Upper lobe of left lung (tissue), 6 donors: ENCODE measurements at places on chromosomes 11 and 22.

GRCh38 chr11:75902631-75903030 is 87.6 kb downstream of the UVRAG start:
- H3K27ac ChIP-seq = no peak overlapping the region
- H3K4me3 ChIP-seq = no peak overlapping the region
- H3K27me3 ChIP-seq = no peaks in the 10 kb centered on the region
- no peaks in the 10 kb centered on the region for H3K36me3 ChIP-seq

DNA sequence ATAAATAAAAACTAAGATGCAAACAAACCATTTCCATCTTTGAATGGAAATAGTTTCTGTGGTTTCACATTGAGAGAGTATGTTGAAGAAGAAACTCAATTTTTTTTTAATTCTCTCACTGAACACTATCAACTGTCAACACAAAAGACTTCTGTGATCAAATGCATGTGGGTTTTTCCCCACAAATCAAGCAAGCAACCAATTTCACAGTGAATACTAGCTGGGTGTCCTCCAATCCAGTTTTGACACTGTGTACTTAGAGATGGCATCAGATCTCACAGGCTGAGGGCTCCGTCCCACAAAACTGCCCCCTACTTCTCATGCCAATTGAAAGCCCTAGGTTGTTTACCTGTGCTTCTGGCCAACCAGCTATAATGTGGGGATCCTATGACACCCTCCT is 34.5 kb downstream of the CTSC start:
- no peak for DNase-seq
- no peaks in the 10 kb centered on the region for H3K27me3 ChIP-seq
- peaks cover 19% of the 10 kb centered on the region for H3K4me1 ChIP-seq
- H3K36me3 ChIP-seq = peaks cover 6% of the 10 kb centered on the region
- no peak overlapping the region for H3K4me3 ChIP-seq
- H3K27ac ChIP-seq = no peak overlapping the region

DNA sequence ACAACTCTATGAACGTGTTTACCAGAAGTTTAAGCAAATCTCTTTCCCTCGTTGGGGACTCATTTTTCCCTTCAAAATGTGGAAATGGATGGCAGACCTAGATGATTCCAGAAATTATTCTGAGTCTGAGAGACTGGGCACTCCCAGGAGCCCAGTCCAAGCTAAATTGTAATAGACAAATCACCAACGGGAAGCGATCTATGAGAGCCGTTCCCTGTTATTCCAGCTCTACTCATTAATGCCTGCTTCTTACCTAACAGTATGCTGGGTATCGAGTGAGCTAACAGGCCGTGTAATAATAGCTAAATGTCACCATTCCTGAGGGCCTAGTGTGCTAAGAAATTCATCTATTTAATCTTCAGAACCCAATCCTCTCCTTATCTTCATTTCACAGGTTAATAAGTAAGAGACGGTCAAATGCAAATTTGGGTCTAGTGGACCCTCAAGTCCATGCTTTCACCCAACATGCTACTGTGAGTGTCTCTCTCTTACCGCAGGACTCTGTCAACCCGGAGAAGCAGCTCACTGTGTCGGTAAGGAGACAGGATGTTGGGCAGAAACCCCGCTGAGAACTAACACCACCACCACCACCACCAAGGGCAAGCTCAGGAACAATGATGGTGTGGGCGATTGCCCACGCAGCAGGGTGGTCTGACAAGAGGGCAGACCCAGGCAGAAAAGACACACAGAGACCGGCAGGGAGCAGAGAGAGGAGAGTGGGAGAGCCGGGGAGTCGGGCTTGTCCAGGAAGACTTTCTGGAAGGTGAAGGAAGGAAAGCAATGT is 57.1 kb upstream of the TIMP3 start:
- no peaks in the 10 kb centered on the region for H3K27me3 ChIP-seq
- H3K36me3 ChIP-seq = no peaks in the 10 kb centered on the region
- H3K4me1 ChIP-seq = peaks cover 14% of the 10 kb centered on the region
- H3K4me3 ChIP-seq = no peak overlapping the region
- H3K27ac ChIP-seq = no peak overlapping the region
- no peak for DNase-seq

DNA sequence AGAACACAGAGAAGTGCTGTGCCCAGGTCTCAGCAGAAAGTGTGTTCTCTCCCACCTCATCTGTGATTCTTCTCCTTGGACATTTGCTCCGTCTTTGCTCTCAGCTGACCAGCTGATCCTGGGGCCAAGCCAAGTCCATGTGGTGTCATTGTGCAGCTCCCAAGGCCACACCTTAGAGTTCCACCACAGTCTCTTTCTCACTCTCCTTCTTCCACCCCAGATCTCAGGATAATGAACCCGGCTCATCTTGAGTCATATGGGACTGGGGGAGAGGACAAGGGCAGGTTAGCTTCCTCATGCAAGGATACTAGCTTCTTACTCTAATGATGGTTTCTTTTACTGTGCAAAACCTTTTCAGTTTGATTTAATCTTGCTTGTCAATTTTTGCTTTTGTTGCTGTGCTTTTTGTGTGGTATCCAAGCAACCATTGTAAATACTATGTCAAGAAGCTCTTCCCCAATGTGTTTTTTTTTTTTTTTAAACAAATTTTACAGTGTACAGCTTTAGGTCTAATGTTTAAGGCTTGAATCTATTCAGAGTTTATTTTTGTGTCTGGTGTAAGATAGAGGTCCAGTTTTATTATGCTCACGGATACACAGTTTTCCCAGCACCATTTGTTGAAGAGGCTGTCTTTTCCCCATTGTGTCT is 75.0 kb upstream of the OR4B1 start:
- no peak for DNase-seq
- peaks cover 39% of the 10 kb centered on the region for H3K36me3 ChIP-seq
- H3K4me3 ChIP-seq = no peak overlapping the region
- no peaks in the 10 kb centered on the region for H3K4me1 ChIP-seq
- no peaks in the 10 kb centered on the region for H3K27me3 ChIP-seq
- no peak overlapping the region for H3K27ac ChIP-seq

- no peaks in the 10 kb centered on the region for H3K36me3 ChIP-seq
- H3K27me3 ChIP-seq = no peaks in the 10 kb centered on the region
- no peak overlapping the region for H3K4me3 ChIP-seq
- H3K27ac ChIP-seq = no peak overlapping the region
- no peak for DNase-seq
These were observed 67.9 kb downstream of the ENTHD1 start for GRCh38 chr22:39825661-39826102.

- H3K4me3 ChIP-seq = no peak overlapping the region
- no peak for DNase-seq
- H3K27ac ChIP-seq = no peak overlapping the region
- no peaks in the 10 kb centered on the region for H3K36me3 ChIP-seq
These were observed 25.4 kb upstream of the BACE1-AS start for GRCh38 chr11:117265745-117266144.

DNA sequence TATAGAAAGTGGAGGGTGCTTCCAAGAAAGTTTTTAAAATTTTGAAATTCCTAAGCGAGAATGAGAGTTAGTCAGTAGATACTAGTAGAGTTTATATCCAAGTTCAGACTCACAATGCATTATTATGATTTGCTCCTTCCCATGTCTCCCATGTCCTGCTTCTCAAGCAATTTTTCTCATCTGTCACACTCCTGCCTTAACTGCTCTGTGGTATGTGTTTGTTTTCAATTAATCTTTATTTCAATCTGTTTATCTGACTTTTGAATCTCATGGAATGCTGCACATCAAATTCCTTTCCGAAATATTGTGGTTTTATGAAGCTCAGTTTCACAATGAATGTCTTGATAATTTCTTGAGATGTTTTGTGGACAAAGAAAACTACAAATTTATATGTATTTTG is 18.1 kb downstream of the THY1 start:
- H3K27ac ChIP-seq = no peak overlapping the region
- no peaks in the 10 kb centered on the region for H3K4me1 ChIP-seq
- DNase-seq = no peak
- no peaks in the 10 kb centered on the region for H3K36me3 ChIP-seq
- H3K4me3 ChIP-seq = no peak overlapping the region
- no peaks in the 10 kb centered on the region for H3K27me3 ChIP-seq

DNA sequence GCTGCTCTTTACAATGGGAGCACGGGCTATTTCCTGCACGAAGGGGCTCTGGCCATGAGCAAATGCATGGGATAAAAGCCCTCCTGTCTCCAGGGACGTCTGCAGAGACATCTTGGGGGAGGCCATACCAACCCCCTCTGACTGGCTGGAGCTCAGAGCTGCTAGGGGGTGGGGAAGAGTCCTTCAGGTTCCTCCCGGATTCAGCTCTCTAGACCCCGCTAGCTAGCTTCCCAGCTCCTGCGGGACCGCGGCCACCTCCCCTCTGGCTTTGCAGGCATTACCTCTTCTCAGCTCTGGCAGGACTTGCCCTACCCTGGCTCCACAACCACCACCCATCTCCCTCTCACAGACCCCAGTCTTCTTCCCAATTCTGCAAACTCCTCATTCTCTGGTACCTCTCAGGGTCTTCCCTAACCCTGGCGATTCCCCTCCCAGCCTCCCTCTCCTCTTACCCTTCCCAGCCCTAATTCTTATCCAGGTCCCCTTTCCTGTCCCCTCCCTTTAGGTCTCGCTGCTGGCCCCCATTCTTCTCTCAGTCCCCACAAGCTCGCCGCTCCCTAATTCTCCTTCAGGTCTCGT is 802 bp downstream of the SYT13 start:
- peak overlapping the region; percentile 38 for H3K4me3 ChIP-seq
- H3K4me1 ChIP-seq = peaks cover 5% of the 10 kb centered on the region
- no peaks in the 10 kb centered on the region for H3K36me3 ChIP-seq

DNA sequence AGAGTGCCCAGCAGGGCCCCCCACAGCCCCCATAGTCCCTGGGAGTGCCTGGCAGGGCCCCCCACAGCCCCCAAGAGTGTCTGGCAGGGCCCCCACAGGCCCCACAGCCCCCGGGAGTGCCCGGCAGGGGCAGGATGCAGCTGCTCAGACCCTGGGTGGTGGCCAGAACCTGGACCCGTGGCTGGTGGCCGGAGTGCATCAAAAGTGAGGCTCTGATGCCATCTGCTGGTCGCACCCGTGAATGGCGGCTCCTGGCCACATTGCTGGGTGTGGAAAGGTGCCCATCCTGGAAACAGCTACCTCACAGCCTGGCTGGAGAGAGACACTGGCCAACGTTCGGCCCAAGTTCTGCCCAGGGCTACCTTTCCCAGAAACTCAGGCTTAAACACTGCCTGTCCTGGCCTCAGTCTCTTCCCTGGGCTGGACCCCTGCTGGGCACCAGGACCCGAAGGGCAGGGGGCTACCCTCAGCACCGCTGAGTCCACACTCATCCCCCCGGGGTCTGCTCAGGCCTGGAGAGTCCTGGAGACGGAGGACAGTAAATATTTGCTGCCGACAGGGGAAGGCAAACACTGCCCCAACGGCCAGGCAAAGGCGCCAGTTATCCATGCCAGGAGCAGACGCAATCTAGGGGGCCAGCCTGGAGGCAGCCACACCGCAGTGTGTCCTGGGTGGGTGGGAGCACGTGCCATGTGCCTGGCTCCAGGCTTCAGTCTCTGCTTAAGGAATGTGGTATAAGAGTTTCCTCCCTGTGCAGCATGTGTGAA is 4.4 kb downstream of the INS start:
- no peaks in the 10 kb centered on the region for H3K36me3 ChIP-seq
- no peaks in the 10 kb centered on the region for H3K27me3 ChIP-seq
- H3K4me3 ChIP-seq = no peak overlapping the region
- DNase-seq = peak; percentile 68

DNA sequence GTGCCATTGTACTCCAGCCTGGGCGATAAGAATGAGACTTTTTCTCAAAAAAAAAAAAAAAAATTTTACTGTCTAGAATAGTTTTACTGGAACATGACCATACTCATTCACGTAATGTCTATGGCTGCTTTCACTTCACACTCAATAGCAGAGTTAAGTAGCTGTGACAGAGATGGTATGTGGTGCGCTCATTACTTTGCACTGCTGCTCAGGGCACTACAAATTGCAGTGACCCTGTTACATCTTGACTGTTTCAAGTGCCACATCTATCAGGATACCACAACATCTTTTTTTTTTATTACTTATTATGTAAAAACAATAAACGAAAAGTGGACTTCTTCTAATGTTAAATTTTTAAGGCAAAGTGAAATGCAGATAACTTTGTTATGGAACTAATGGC is 110.3 kb downstream of the ARHGAP20 start:
- H3K27ac ChIP-seq = no peak overlapping the region
- no peaks in the 10 kb centered on the region for H3K27me3 ChIP-seq
- no peaks in the 10 kb centered on the region for H3K4me1 ChIP-seq

DNA sequence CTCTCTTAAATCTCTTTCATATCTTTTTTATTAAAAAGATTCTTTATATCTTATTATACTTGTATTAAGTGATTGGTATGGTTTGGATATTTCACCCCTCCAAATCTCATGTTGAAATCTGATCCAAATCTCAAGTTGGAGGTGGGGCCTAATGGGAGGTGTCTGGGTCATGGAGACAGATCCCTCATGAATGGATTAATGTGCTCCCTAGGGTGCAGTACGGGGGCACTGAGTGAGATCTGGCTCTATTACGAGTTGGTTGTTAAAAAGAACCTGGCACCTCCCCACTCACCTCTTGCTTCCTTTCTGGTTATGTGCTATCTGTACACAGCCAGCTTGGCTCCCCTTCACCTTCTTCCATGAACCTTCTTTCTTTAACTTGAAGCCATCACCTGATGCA is 149.6 kb downstream of the CWF19L2 start:
- H3K27me3 ChIP-seq = no peaks in the 10 kb centered on the region
- H3K4me1 ChIP-seq = no peaks in the 10 kb centered on the region
- H3K27ac ChIP-seq = no peak overlapping the region
- H3K4me3 ChIP-seq = no peak overlapping the region
- no peak for DNase-seq

DNA sequence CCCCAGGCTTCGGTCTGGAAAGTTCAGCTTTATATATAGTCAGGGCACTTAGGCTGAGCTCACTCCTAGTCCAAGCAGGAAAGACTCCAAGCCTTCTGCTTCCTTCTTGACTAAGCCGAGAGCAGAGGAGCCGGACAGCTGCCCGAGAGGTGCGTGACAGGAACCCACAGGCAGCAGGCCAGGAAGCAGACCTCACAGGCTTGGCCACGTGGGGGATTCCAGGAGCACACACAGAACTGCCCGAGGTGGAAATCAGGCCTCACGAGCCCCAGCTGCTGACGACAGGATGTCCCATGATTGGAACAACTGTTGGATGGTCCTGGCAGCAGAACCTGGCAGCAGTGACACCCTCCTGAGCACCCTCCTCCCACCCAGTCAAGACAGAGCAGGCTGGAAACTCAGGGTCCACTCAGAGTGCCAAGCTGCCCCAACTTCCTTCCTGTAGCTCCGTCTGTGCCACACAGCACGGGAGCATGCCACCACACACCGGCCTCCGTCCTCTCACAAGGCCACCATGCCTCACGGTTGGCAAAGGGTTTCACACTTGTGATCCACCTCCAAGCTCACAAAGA is 5.4 kb downstream of the PLA2G6 start:
- no peaks in the 10 kb centered on the region for H3K27me3 ChIP-seq
- H3K27ac ChIP-seq = peak overlapping the region; percentile 57
- DNase-seq = peak; percentile 84
- no peak overlapping the region for H3K4me3 ChIP-seq
- H3K36me3 ChIP-seq = no peaks in the 10 kb centered on the region
- H3K4me1 ChIP-seq = peaks cover 60% of the 10 kb centered on the region

GRCh38 chr22:21710156-21710555 is 25.4 kb downstream of the YPEL1 start:
- DNase-seq = no peak
- H3K4me3 ChIP-seq = no peak overlapping the region
- no peak overlapping the region for H3K27ac ChIP-seq
- no peaks in the 10 kb centered on the region for H3K27me3 ChIP-seq
